GM13977 (cell line): ENCODE measurements at places on chromosomes 11 and 22.

GRCh38 chr22:44449061-44449682, 48.9 kb downstream of the RTL6 start:
- no peak for DNase-seq

GRCh38 chr22:25027043-25027906, 74.8 kb downstream of the KIAA1671 start:
- DNase-seq, result no peak

DNA sequence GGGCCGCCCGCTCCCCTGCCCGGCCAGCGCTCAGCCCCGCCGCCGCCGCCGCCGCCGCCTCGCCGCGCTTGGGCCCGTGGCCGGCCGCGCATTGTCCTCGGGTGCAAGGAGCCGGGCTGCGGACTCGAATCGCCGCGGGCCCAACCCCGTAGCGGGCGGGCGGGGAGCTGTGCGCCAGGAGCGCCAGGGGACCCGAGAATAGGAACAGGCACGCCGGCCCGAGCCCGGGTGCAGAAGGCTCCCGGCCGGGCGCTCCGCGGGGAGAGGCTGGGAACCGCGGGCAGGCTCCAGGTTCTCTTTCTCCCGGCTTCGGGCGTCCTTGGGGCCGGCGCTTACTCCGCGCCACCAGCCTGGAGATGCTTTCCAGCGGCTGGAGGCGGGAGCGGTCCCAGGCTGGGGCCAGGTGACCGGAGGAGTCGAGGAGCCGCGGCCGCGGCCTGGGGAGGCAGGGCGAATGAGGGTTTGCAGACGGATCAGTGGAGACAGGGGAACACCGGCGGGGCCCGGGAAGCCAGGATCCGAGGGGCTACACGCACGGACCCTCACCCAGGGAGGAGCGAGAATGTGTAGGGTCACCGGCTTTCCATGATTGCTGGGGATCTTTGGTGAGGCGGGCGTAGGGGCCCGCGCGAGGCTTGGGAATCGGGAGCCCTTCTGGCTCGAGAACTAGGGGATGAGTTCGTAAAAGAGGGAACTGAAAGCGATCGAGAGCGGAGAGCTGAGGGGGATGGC, 726 bp downstream of the PKNOX2 start:
- DNase-seq, result peak; percentile 71

DNA sequence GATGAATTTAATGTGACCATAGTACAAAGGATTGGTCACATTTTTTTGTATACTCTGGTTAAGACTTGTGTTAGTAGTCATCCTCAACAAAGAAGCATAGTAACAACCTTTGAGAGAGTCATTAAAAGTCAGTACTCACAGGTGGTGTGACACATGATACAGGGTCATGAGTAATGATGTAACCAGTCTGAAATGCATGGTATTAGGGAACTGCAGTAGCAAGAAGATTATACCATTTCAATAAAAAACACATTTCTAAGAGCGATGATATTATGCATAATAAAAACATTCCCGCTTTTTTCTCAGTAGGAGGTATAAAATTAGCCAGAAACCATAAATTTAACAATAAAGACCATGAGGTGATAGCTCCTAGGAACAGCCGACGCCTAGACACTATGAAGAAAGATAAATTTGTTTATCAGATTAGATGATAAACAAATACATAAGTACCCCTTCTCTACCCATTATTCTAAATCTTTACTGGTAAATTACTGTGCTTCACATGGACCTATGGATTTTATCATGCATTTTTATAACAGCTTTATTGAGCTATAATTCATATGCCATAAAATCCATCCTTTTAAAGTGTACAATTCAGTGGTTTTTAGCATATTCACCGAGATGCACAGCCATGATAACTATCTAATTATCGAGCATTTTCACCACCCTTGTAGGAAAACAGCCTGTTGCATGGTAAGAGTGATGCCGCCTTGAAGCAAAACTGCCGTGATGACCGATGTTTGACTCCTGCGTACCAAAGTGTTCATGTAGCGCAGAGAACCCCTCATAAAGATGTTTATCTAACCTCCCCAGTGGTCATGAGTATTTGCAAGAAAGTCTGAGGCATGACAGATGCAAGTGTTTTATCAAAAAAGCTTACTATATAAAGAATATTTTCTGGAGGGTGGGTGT, 41.8 kb downstream of the TMPRSS5 start:
- no peak for DNase-seq

- DNase-seq, result no peak
Measured at GRCh38 chr11:77669848-77670511, 32.4 kb upstream of the CLNS1A start.

DNA sequence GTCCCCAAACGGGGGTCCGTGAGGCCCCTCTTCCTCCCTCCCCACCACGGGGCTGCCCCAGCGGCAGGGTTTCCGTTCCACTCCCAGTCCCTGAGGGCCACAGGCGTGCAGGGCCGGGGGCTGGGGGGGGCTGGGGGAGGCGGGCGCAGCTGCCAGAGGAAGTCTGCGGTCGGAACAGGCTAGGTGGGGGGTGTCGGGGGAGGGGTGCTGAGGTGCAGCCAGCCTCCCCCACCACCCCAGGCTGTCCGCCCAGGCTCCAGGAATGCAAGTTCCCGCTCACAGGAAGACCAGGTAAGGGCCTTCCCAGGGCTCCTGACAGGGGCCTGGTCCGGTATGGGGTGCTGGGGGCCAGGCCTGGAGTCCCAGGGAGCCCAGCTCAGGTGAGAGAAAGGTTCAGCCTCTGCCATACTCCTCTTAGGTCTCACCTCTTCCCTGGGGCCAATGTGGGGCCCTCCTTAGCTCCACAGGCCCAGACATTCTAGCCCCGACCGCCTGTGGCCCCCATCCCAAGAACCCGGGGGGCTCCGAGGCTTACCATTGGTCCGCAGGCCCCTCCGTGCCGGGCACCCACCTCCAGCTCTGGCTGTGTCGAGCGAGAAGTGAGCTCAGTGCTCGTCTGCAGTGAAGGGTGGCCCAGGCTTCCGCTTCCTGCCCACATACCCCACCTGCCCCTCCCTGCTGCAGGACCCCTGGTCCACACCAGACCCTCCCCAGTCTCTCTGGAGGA, at the start of gene PTPRCAP:
TSS of gene PTPRCAP (minus strand) at position 601 of the 727 bp plus-strand sequence. CDS start at position 538, 63 bp downstream.
- peak; percentile 85 for DNase-seq

DNA sequence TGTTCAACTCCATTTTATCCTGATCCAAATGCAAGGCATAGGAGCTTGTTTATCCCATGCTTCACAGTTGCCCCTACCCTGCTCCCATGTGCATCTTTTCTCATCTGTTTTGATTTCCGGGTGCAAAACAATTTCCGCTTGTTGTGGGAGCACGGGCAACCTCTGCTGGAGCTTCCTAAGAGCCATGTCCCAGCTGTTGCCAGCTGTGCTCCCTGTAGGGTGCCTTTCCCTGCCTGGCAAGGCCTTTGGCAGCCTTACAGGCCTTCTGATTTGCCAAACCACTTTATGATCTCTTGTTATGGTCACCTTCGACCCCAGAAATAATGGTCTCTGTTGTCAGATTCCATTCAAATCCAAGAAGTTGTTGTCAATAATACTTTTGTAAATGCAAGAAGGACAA, 1038.5 kb downstream of the OPCML start:
- no peak for DNase-seq

DNA sequence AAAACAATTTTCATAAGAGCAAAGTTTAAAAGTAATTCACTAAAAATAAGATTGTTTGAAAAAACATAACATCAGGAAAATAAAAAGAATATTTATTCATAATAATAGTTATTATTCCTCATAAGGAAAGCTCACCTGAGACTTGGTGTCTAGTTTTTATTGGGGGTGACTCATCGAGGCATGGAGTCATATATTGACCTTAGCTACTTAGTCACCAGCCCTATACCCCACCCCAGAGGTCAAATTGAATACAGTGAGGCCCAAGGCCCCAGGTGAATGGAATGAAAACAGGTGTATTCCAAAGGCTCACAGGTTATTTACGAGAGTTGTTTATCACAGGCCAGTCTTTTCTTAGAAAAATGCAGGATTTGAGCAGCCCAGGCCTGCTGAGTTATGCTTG, 36.9 kb downstream of the CNTF start:
- DNase-seq, result no peak

GRCh38 chr11:8309862-8310261, 46.2 kb upstream of the LMO1 start:
- no peak for DNase-seq

- DNase-seq, result no peak
Measured at GRCh38 chr11:70568035-70568813, 169.9 kb downstream of the CTTN start.

- no peak for DNase-seq
Measured at GRCh38 chr11:68928136-68928880, 24.6 kb downstream of the IGHMBP2 start.

GRCh38 chr11:43738600-43739409, 58.3 kb downstream of the HSD17B12 start:
- no peak for DNase-seq

- no peak for DNase-seq
Measured at GRCh38 chr11:78583889-78584288, 9.2 kb upstream of the NARS2 start.

DNA sequence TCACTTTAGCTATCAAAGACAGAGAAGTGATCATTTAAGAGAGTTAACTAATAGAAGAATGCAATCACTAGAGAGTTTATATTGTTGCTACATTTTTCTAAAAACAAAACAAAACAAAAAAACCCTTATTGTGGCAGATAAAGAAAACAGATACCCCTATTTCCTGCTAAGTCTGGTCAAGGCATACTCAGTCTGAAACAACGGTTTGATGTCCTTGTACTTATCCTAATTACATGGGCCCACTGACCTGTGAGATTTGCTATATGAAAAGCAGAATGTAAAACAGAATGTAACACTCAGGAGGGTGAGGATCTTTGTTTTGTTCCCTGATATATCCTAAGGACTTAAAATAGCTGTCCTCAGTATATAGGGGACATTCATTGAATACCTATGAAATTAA, 24.6 kb downstream of the MAML2 start:
- DNase-seq, result no peak

- DNase-seq, result no peak
Measured at GRCh38 chr22:23227380-23227779, 47.1 kb downstream of the BCR start.

- DNase-seq, result no peak
Measured at GRCh38 chr22:35746248-35746647, 28.6 kb downstream of the APOL5 start.

- DNase-seq, result peak; percentile 91
Measured at GRCh38 chr22:50271519-50271970, 1.4 kb upstream of the MAPK11 start.

- no peak for DNase-seq
Measured at GRCh38 chr22:48803948-48804810, 1023.5 kb downstream of the BRD1 start.

GRCh38 chr11:34445956-34446355, 7.2 kb downstream of the CAT start:
- no peak for DNase-seq

- DNase-seq, result no peak
Measured at GRCh38 chr11:109071712-109072524, 350.1 kb upstream of the C11orf87 start.

DNA sequence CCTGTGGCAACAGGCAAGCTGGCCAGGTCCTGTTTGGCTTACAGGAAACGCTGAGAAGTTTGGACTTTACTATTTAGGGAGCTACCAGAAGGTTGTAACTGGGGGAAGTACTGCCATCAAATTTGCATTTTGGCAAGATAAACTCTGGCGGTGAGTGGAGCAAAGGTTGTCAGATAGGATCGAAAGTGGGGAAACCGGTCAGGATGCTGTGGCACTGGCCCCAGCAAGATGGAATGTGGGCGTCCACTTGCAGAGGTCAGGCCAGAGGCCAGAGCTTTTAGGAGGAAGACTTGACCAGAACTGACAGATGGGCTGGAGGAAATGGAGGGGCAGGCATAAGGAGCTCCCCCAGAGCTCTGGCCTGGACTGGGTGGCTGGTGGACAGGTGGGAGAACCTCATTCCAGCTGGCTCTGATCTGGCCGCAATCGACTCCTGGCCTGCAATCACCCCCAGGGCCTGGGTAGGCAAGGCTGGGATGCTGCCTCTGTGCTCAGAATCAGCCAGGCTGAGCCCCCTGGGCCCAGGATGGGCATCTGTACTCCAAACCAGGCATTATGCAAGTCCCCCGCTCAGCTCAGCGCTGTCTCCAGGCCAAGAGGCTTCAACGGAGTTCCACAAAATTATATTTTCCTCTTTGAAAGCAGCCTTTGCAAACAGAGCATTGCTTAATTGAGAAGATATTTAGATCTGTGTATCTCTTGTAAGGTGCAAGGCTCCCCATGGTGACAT, 178.3 kb upstream of the NECTIN1 start:
- no peak for DNase-seq

DNA sequence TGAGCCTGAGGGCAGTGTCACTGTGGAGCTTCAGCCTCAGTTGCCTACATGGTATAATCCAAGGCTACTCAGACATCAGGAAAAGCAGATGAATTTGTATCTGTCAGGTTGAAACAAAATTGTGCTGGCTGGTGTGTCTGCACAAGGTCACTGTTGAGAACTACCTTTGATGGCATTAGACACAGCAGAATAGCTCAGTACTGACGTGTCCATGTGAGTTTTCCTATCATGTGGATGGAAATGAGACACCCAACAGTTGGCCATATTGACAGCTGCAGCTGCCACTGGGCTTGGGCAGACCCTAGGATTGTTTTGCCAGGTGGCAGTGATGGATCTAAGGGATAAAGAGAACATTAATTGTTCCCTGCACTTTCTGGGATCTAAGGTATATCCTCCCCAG, 15.8 kb downstream of the CCDC134 start:
- DNase-seq, result no peak

DNA sequence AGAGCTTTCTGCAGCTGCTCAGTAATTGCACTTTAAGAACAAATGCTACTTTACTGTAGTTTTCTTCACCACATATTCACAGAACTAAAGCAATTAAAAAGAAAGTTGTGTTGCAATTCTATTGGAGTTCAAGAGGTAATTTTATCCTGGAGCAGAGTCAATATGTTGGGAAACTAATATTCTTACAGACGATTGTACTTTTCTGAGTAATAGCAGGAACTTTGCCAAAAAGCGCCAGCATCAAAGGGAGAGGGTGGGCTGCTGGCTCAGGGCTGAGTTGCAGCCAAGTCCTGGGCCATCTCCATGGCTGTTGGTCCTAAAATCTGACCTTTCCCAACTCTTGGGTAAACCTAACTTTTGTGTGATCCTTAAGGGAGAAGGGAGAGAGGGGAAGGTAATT, 73.6 kb upstream of the MYO18B start:
- no peak for DNase-seq

DNA sequence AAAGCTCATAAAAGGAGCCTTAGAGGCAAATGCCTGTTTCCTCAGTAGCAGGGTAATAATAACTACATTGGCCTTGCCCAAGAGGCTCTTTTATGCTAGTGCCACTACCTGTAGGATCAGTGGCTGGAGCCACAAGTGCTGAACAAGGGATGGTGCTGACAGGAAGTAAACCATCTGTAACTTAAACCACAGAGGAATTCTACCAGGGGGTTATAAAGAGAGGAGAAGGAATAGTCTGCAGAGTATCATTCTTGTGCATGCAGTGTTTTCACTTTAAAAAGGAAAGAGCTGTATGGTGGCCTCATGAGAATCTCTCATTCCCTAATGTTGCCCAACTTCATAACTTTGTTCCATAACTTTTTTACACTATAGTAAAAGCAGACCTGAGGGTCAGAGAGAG, 168.1 kb downstream of the DBX1 start:
- no peak for DNase-seq

GRCh38 chr22:39179841-39180335, 27.4 kb upstream of the CBX7 start:
- DNase-seq, result no peak

- DNase-seq, result no peak
Measured at GRCh38 chr11:13205486-13205885, 72.1 kb upstream of the BMAL1 start.

- no peak for DNase-seq
Measured at GRCh38 chr22:41048791-41049717, 43.3 kb upstream of the EP300 start.
